ENCODE measurements at places on chromosomes 7 and 10. TPM values are rescaled to one million over a fixed set of nuclear protein-coding genes. Genes with fewer than 3 reads are reported as not detected.

DNA sequence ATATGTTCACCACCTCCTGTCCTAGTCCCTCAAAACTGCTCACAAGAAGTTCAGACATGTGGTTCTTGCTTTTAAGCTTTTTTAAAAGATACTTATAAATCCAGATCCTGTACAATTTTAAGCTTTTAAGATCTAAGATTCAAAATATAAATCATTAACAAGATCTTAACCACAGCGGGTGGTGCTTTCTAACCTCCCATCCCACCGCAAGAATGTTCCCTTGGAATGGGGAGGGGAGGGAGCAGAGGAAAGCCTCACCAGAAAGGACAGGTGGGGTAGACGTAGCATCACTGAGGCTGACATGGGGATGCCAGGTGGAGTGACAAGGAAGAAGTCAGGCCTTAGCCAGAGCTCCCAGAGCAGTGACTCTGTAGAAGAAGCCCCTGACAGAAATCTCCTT lies 133.5 kb downstream of the C1GALT1 start:
- no peaks in the 10 kb centered on the region for H3K27me3 ChIP-seq
- DNase-seq = no peak
- H3K27ac ChIP-seq = no peak overlapping the region

DNA sequence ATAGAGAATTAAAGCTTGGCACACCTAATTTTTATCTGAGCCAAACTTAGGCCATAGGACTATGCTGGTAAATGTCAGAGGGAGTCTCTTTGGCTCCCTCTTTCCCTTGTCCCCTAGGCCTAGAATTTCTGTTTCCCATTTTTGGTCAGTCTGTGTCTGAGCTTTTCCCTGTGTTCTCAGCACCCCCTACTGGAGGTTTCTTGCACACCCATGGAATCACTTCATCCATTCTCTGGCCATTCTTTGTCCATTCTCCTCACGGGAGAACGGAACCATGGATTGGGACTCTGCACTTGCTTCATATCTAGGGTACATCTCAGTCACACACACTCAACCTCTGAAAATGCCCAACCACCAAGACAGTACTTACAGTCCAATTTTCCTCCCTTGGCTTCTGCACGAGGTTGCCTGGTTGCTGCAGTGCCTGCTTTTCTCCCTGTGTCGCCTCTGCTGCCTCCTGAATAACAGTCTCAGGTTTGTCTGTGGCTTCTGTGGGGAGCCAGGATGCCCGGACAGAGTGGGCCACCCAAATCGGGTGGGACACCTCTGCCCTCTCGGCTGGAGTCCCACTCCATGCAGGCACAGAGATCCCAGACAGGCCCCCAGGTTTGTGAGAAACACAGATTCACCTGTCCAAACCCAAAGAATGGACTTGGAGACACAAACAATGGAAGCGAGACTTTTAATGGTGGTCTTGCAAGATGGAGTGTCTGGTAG lies 35.1 kb upstream of the DNAH11 start:
- no peaks in the 10 kb centered on the region for H3K4me1 ChIP-seq
- H3K4me3 ChIP-seq = no peak overlapping the region
- no peaks in the 10 kb centered on the region for H3K27me3 ChIP-seq
- H3K27ac ChIP-seq = no peak overlapping the region
- H3K36me3 ChIP-seq = peaks cover 7% of the 10 kb centered on the region

DNA sequence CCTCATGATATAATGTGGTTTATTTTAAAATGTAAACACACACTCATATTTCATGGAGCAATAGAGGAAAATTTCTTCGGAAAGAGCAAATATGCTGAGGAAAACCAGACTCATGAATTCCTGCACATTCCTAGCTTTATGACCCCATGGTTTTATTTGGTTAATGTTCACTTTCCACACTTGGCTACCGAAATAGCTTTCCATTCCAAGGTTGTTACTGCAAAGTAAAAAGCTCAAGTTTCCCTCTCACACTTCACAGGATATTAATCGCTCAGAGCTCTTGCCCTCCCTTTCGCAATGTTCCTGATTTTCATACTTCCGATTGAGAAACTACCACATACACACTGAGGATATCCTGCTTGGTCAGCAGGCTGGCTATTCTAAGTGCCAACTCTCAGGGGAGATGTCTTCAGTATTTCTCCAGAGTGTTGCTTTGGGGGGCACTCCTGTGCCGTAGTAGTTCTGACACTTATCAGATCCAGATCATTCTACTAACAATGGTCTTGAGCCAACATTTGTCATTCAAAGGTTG lies 77.5 kb upstream of the STEAP1B start:
- no peaks in the 10 kb centered on the region for H3K27me3 ChIP-seq
- no peak overlapping the region for H3K27ac ChIP-seq
- H3K4me3 ChIP-seq = no peak overlapping the region
- no peaks in the 10 kb centered on the region for H3K36me3 ChIP-seq
- no peaks in the 10 kb centered on the region for H3K4me1 ChIP-seq

- no peaks in the 10 kb centered on the region for H3K36me3 ChIP-seq
- peaks cover 30% of the 10 kb centered on the region for H3K4me1 ChIP-seq
- no peak overlapping the region for H3K4me3 ChIP-seq
- no peaks in the 10 kb centered on the region for H3K27me3 ChIP-seq
These were observed 54.3 kb downstream of the MAP3K8 start for GRCh38 chr10:30488316-30488715.

DNA sequence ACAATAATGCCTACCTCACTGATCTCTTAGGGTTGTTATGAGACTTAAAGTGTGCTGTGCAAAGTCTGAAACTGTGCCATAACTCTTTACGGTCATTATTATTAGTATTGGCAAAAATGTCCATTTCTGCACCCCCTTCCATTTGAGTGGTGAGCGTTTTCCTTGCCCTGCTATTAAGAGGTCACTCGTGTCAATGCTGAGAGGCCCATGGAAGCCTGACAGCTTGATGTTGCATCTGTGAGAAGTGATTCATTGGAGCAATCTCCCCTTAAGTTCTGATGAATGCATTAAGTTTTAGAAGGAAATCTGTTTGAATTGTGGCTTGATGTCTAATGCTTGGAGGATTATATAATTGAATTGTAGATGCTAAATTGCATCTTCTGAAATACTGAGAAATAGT lies 253.3 kb downstream of the FRMD4A start:
- no peak overlapping the region for H3K4me3 ChIP-seq
- DNase-seq = no peak
- H3K36me3 ChIP-seq = no peaks in the 10 kb centered on the region
- no peaks in the 10 kb centered on the region for H3K4me1 ChIP-seq
- H3K27me3 ChIP-seq = peaks cover 3% of the 10 kb centered on the region

DNA sequence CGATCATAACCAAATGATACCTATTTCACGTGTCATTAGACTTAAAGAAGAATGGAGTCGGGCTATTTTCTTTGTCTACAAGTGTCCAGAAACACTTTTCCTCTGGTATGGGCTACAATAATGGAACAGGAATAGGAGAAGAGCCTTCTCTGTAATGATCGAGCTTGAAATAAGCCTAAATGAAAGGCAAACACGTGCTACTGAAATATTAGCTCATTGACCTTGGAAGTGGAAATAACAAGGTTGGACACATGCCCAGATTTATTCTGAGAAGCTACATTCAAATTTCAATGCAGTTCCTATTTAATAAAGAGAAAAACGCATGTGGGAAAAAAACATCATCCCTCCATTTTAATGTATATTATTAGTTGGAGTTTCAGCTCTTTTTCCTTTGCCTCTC lies 254.7 kb upstream of the PTER start:
- no peak for DNase-seq
- H3K27me3 ChIP-seq = no peaks in the 10 kb centered on the region
- no peaks in the 10 kb centered on the region for H3K4me1 ChIP-seq
- no peak overlapping the region for H3K4me3 ChIP-seq

DNA sequence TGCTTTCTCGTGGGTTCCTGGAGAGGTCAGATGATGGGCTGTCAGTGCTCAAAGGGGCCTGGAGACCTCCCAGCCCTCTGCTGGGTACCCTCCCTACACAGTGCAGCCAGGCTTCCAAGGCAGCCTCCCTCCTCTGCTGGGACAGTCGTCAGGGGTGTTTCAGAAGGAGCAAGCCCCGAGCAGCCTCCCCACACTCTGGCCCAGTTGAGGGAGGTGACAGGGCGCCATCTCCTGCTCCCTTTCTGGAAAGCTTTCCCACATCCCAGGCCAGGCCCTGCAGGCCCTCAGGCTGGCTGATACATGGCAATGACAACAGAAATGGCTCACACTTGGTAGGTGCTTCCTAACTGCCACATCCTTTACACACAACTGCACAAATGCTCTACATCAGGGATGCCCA lies 32.1 kb downstream of the KCNMA1 start:
- no peak for DNase-seq
- no peaks in the 10 kb centered on the region for H3K4me1 ChIP-seq
- no peaks in the 10 kb centered on the region for H3K36me3 ChIP-seq

- peak; percentile 6 for DNase-seq
- peaks cover 4% of the 10 kb centered on the region for H3K27me3 ChIP-seq
- no peak overlapping the region for H3K4me3 ChIP-seq
- H3K36me3 ChIP-seq = no peaks in the 10 kb centered on the region
These were observed 1.1 kb downstream of the RHOBTB1 start for GRCh38 chr10:60942788-60943315.

DNA sequence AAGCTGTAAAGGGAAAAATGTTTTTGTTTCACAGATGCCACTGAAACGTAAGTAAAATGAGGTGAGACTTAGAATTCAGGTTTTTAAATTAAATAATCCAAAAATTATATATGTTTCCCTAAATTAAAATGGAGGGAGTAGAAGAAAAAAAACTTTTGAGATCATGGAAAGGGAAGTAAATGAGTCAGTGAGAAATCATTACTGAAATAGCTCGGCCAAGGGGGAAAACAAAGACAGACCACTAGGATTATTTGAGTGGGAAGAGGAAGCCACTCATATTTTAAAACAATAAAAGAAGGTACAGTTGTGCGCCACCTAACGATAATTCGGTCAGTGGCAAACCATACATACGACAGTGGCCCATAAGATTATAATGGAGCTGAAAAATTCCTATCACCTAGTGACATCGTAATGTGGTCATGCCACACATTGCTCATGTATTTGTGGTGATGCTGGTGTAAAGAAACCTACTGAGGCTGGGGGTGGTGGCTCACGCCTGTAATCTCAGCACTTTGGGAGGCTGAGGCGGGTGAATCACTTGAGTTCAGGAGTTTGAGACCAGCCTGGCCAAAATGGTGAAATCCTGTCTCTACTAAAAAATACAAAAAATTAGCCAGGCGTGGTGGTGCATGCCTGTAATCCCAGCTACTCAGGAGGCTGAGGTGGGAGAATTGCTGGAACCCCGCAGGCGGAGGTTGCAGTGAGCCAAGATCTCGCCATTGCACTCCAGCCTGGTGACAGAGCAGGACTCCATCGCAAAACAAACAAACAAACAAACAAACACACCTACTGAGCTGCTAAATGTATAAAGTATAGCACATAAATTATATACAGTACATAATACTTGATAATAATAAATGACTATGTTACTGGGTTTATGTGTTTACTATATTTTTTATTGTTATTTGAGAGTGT lies 64.7 kb downstream of the MKX start:
- H3K27me3 ChIP-seq = no peaks in the 10 kb centered on the region
- no peaks in the 10 kb centered on the region for H3K4me1 ChIP-seq
- DNase-seq = no peak
- no peaks in the 10 kb centered on the region for H3K36me3 ChIP-seq

DNA sequence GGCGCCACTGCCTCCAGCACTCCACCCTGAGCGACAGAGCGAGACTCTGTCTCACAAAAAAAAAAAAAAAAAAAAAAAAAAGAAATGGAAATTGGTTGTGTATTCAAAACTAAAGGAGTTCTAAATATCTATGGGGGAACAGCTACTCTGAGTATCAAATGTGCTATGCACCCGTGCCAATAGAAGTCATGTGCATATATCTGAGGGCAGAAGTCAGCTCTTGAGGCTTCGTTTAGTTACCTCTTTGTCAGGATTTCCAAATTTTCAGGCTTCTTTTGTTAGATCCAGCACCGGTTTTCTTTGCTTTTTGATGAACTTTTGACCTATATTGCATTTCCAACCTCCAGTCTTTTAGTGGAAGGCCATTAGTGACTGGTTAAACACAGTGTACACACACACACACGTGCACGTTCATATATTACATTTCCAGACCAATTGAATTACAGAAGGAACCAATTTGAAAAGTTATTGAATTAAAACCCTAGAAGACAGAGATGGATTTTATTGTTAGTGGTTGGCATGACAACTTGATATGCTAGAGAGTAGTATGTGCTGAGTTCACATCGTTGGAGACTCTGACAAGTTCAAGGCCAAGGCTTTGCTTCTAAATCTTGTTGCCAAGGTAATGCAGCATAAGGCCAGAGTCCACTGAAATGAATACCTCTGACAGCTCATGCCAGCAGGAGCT lies 33.1 kb upstream of the ADD3 start:
- no peaks in the 10 kb centered on the region for H3K36me3 ChIP-seq
- no peaks in the 10 kb centered on the region for H3K4me1 ChIP-seq
- no peak overlapping the region for H3K4me3 ChIP-seq
- H3K27me3 ChIP-seq = no peaks in the 10 kb centered on the region
- no peak overlapping the region for H3K27ac ChIP-seq

DNA sequence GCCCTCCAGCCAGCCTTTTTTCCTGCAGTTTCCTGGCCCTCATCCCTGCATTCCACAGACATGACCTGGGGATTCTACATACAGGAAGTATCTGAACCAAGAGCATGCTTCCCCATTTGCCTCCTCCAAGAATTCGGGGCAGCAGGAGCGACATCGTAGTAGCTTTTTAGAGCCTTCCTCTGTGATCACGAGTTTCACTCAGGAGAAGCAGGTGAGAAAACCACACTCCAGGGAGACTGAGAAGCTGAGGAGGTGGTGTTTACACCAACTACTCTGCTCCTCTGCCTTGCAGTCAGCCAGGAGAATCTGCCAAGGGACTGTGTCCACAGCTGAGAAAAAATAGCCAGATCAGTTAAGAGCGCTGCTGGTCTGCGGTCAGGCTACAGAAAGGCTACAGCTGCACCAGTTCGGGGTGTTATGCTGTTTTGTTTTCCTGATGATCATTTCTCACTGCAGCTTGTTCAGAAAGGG lies 54.1 kb downstream of the HSPA12A start:
- H3K36me3 ChIP-seq = no peaks in the 10 kb centered on the region
- no peak overlapping the region for H3K27ac ChIP-seq
- H3K4me1 ChIP-seq = no peaks in the 10 kb centered on the region

DNA sequence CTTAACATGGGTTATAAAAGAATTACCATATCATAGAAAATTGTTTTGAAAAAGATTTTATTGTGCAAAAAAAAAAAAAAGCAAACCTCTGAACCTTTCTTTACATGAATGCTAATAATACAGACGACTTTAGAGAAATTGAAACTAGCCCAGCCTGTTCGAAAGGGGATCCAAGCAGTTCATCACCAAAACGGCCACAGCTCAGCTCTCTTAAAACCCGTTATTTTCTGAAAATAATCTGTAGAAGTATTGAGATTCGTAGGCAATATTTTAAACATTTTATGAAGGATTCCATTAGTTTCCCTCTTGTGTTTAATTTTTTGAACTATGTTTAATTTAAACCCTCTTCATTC lies 9.9 kb upstream of the GSAP start:
- H3K36me3 ChIP-seq = no peaks in the 10 kb centered on the region
- H3K4me3 ChIP-seq = no peak overlapping the region
- H3K27ac ChIP-seq = no peak overlapping the region
- peaks cover 16% of the 10 kb centered on the region for H3K4me1 ChIP-seq
- no peak for DNase-seq

THNSL1 gene
- 8.0 TPM for polyA plus RNA-seq

KIAA1549 gene
- not detected for polyA plus RNA-seq

SLC26A5 gene
- polyA plus RNA-seq = not detected

CALHM1 gene
- not detected for polyA plus RNA-seq

Measured in naive thymus-derived CD4-positive, alpha-beta T cell (primary cell).